Cardiac muscle cell (in vitro differentiated cells and primary cell): ENCODE measurements at places on chromosomes 11 and 22. TPM values are rescaled to one million over a fixed set of nuclear protein-coding genes. Genes with fewer than 3 reads are reported as not detected.

- no peaks in the 10 kb centered on the region for H3K27me3 ChIP-seq
- peaks cover 11% of the 10 kb centered on the region for H3K4me1 ChIP-seq
- no peaks in the 10 kb centered on the region for H3K36me3 ChIP-seq
- H3K4me3 ChIP-seq: no peak overlapping the region
- peak; percentile 40 for DNase-seq
These were observed 89.4 kb downstream of the PACS1 start for GRCh38 chr11:66159324-66159984.

- peak; percentile 96 for DNase-seq
- H3K27me3 ChIP-seq: no peaks in the 10 kb centered on the region
- no peaks in the 10 kb centered on the region for H3K36me3 ChIP-seq
These were observed 11.5 kb downstream of the YPEL4 start for GRCh38 chr11:57638005-57638781.

- peaks cover 9% of the 10 kb centered on the region for H3K4me1 ChIP-seq
- H3K27ac ChIP-seq: no peak overlapping the region
- DNase-seq: peak; percentile 60
- H3K36me3 ChIP-seq: no peaks in the 10 kb centered on the region
These were observed 4.9 kb downstream of the TSKU start for GRCh38 chr11:76787911-76788596.

- peaks cover 10% of the 10 kb centered on the region for H3K4me1 ChIP-seq
- H3K27ac ChIP-seq: peak overlapping the region; percentile 65
- H3K36me3 ChIP-seq: peaks cover 23% of the 10 kb centered on the region
- no peaks in the 10 kb centered on the region for H3K27me3 ChIP-seq
These were observed 30.6 kb downstream of the CAPN1 start for GRCh38 chr11:65212226-65212801.

- H3K4me1 ChIP-seq: peaks cover 5% of the 10 kb centered on the region
- no peaks in the 10 kb centered on the region for H3K36me3 ChIP-seq
- H3K27me3 ChIP-seq: no peaks in the 10 kb centered on the region
- H3K27ac ChIP-seq: no peak overlapping the region
- peak; percentile 75 for DNase-seq
These were observed 252.7 kb downstream of the TMEM135 start for GRCh38 chr11:87290304-87290922.

GRCh38 chr11:32358729-32359128, 76.6 kb downstream of the WT1 start:
- H3K4me3 ChIP-seq: no peak overlapping the region

GRCh38 chr11:125071846-125072217, 8.7 kb downstream of the SLC37A2 start:
- H3K27ac ChIP-seq: no peak overlapping the region
- H3K36me3 ChIP-seq: no peaks in the 10 kb centered on the region
- H3K4me3 ChIP-seq: no peak overlapping the region
- H3K4me1 ChIP-seq: peaks cover 6% of the 10 kb centered on the region
- DNase-seq: no peak
- no peaks in the 10 kb centered on the region for H3K27me3 ChIP-seq

GRCh38 chr22:30327864-30328345, 1.2 kb upstream of the TBC1D10A start:
- DNase-seq: no peak
- H3K4me1 ChIP-seq: peaks cover 12% of the 10 kb centered on the region
- no peak overlapping the region for H3K4me3 ChIP-seq

SBF2 gene
- 13.3 and 21.0 TPM in 2 replicates for polyA plus RNA-seq

GRAP2 gene
- 0.09 TPM in 1 of 2 replicates, not detected in the other for polyA plus RNA-seq
